ENCODE measurements at places on chromosomes 1 and 21.

GRCh38 chr21:29557200-29557599, 258.5 kb downstream of the BACH1 start:
- DNase-seq: peak; percentile 44

- no peak for DNase-seq
Observed at GRCh38 chr21:30234643-30235042, 18.7 kb upstream of the CLDN8 start.

- DNase-seq: no peak
Observed at GRCh38 chr1:74463333-74463988, 49.0 kb downstream of the LRRC53 start.

- no peak for DNase-seq
Observed at GRCh38 chr1:20978413-20978812, 191.3 kb upstream of the HP1BP3 start.

- DNase-seq: peak; percentile 54
Observed at GRCh38 chr1:155093911-155094621, 15.4 kb downstream of the EFNA3 start.

DNA sequence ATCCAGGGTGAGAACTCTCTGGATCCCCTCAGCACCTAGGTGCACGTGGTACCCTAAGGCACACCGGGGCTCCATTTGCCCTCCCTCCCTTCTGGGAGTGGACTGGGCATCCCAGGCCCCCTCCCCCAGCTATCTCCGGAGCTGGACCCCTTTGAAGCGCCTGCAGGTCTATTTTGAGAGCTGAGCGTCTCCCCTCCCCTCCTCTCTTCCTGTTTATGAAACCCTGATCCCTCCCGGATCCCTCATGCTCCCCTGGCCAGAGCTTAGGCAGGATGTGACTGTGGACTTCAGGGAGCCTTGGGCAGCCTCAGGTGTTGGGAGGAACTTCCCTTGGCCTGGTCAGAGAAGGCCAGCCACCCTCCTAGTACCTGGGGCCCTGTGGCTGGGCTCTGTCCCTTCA, 10.2 kb downstream of the RPS6KA1 start:
- DNase-seq: no peak

DNA sequence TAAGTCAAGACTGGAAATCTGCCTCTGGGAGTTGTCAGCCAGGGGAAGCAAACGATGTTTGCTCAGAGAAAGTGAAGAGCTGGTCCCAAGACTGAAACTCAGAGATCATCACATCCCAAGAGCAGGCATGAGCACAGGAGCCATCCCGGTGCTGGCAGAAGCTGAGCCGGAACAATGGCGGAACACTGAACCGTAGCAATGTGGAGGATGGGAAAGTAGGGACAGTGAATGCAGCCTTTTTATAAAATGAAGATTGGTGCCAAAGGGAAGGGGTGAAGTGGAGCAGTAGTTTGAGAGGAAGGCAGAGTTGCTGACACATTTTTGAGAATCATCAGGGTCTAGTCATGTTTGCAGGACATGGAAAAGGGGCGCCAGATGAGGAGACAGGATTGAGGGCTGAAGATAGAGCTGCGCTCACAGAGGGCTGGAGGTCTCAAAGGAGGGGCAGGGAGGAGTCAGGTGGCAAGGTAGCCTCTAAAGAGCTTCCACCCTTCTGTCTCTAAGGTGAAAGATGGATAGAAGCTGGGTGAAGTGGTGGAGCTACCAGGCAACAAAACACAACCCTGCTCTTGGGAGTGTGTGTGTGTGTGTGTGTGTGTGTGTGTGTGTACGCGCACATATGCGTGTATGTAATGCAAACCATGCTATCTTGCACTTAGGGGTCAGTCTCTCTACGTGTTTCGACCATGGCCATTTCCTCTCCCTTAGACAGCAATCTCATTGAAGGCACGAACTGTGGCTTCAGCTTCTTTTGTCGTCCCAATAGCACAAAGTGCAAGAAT, 94.3 kb upstream of the IRF2BP2 start:
- DNase-seq: no peak

DNA sequence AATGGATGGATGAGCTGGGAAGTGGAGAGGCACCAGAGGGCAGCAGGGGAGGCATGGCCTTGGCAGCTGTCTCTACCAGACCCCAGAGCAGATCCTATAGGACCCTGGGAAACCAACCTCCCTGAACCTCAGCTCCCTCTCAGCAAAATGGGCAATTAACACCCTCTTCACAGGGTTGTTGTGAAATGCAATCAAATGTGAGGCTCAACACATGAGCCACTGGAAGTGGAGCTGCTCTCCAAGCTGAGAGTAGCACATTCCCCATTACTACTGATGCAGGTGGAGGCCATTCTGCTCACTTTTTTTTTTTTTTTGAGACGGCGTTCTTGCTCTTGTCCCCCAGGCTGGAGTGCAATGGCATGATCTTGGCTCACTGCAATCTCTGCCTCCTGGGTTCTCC, 6.5 kb upstream of the SYNC start:
- DNase-seq: no peak

GRCh38 chr1:228118040-228118439, 8.9 kb upstream of the MRPL55 start:
- DNase-seq: no peak

All from suppressor macrophage (primary cell).